ENCODE measurements at places on chromosomes 3 and 15.

- DNase-seq, result no peak
Observed at GRCh38 chr3:151356794-151357462, 27.6 kb upstream of the P2RY13 start.

- DNase-seq, result no peak
Observed at GRCh38 chr3:155339052-155339451, 45.6 kb upstream of the STRIT1 start.

GRCh38 chr3:8777978-8778267, 8.5 kb upstream of the OXTR start:
- no peak for DNase-seq

- no peak for DNase-seq
Observed at GRCh38 chr3:151816091-151816604, 2.2 kb downstream of the AADAC start.

DNA sequence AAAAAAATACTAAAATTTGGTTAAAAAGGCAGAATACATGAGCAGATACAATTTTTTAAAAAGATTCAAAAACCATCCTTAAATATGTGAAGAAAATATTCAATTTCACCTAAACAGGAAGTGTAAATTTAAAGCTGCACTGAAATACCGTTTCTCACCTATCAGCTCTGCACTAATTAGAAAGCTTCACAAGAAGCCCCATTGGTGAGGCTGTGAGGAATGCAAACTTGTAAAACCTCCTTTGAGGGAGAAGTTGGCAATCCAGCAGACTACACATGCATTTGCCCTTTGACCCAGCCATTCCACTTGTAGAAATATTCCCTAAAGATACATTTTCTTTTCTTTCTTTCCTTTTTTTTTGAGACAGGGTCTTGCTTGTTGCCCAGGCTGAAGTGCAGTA, 18.8 kb downstream of the BLM start:
- no peak for DNase-seq

GRCh38 chr3:16251316-16252085, 13.2 kb downstream of the DPH3 start:
- DNase-seq, result no peak

DNA sequence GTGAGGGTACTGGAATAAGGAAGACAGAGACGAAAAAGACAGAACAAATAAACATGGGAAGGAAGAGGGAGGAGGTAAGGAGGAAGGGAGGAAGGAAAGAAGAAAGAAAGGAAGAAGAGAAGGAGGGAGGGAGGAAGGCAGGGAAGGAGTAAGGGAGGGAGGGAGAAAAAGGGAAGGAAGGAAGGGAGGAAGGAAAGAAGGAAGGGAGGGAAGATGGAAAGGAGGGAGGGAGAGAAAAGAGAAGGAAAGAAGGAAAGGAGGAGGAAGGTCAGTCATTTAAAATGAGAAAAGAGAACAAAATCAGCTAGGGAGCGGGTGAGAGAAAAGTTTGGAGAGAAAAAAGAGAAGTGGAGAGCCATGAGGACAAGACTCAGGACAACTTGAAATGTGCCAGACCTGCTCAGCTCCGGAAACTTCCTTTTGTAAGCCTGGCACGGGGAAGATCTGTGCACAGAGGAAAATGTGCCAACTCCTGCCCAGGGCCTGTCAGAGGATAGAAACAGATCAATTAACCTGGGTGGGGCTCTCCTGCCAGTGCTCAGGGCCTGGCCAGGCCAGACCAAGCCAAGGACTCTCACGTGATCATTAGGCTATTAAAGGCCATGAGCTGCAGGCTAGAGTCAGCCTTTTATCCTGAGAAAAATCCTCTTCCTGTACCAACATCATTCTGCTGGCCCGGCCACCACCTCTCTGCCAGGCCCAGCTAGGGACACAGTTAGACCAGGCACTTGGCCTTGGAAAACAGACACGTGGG, 50.1 kb upstream of the BCL6 start:
- DNase-seq, result no peak

DNA sequence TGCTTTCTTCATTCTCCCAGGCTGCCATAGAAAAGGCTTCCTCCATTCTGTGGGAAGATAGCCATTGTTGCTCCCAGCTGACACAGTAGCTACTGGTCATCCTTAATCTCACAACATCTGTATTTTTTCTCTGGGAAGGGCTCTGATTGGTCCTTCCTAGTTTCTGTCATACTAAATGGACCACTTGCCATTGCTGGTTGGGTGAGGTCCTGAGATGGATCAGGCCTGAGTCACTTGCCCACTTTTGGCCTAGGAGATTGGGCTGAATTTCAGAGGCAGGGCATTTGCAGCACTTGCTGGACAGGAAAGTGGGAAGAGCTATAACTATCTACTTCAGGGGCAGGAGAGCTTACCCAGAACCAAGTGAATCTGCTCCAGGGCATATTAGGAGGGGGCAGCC, 106.5 kb upstream of the PROK2 start:
- no peak for DNase-seq

- no peak for DNase-seq
Observed at GRCh38 chr3:128497305-128498126, 4.5 kb upstream of the GATA2 start.

DNA sequence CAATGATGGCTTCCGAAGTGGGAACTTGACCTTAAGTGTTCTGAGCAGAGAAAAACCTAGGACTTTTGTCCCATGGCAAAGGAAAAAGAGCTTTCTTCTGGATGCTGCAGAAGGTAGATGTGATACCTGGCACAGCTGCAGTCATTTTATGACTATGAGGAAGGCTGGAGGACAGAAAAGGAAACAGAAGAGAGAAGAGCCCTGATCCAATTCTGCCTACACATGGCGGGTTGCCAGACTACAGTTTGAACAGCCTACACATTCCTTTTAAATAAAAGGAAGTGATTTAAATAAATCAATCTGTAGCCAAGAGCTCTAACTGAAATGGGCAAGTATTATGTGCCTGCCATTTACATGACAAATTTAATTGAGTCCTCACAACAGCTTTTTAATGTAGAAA, 43.6 kb upstream of the CHRNB4 start:
- DNase-seq, result no peak

GRCh38 chr15:66670175-66670574, 31.9 kb upstream of the SMAD6 start:
- DNase-seq, result no peak

DNA sequence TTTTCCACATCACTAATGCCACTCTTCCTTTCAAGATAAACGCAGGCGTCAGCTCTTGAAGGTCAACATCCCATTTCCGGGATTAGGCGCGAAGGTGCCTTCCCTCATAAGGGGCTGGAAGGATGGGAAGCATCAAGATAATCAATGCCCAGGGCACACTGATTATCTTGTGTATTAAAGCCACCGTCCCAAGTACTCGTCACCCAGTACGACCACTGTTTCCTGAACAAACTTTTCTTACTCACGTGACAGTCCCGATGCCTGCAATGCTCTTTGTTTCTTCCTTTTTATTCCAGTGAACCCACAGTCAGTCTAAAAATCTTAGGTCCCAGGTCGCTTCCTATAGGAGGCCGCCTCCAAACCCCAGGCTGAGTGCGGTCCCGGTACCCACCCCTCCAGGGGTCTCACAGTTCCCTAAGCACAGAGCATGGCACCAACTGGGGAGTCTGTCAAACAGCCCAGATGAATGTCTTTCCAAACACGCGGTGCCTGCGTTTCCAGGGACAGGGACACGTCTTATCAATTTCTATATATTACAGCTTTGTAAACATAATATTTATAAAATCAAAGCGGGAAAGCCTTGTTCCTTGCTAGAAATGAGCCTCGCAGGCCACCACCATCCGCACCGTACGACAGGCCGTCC, 589 bp downstream of the ANAPC13 start:
- DNase-seq, result no peak

GRCh38 chr3:124492824-124493223, 237.4 kb upstream of the UMPS start:
- DNase-seq, result no peak

DNA sequence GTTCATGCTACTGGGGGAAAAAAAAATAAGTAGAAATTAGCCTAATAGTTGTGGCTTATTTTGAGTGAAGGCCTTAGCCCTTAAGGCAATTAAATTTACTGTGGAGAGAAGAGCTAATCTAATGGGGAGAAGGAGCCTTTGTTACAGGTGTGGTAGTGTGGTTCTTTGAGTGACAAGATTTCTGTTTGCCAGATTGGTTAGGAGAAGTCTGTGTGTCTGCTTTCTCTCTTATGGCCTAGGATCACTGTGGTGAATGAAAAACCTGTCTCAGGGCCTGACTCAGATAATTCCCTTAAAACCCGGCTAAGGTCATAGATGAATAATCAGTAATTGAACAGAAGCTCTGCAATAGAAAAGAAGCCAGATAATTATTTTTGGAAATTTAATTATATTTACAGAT, 27.0 kb downstream of the OPA1 start:
- DNase-seq, result no peak

- no peak for DNase-seq
Observed at GRCh38 chr3:120450600-120451271, at the start of gene FSTL1. Gene FSTL1 (minus strand): TSS chr3:120450992. CDS start chr3:120450746, 246 bp downstream.

DNA sequence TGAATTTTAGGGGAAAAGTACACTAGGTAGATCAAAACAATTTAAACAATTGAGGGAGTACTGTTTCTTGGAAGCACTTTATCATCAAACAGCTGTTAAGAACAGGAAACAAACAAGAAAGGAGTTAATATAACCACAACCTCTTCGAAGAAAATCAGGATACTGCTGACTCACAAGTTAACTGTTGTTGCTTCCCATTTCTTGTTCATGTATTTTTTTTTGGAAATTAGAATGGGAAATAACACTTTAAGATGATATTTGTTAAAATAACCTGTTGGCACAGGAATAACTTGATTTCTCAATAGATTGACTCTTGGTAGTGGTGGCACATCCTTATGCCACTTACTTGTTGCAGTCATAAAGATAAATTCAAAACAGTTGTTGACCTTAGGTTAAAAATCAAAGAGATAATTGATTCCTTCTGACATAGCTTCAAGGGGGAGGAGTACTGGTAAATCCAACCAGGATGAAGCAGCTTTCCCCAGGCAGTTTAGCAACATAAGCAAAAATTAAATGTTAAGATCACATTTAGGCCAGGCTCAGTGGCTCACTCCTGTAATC, 3.3 kb downstream of the BNIP2 start:
- peak; percentile 56 for DNase-seq

GRCh38 chr3:143668924-143669790, 179.1 kb downstream of the SLC9A9 start:
- no peak for DNase-seq

GRCh38 chr3:100124201-100124761, 10.0 kb upstream of the FILIP1L start:
- no peak for DNase-seq

DNA sequence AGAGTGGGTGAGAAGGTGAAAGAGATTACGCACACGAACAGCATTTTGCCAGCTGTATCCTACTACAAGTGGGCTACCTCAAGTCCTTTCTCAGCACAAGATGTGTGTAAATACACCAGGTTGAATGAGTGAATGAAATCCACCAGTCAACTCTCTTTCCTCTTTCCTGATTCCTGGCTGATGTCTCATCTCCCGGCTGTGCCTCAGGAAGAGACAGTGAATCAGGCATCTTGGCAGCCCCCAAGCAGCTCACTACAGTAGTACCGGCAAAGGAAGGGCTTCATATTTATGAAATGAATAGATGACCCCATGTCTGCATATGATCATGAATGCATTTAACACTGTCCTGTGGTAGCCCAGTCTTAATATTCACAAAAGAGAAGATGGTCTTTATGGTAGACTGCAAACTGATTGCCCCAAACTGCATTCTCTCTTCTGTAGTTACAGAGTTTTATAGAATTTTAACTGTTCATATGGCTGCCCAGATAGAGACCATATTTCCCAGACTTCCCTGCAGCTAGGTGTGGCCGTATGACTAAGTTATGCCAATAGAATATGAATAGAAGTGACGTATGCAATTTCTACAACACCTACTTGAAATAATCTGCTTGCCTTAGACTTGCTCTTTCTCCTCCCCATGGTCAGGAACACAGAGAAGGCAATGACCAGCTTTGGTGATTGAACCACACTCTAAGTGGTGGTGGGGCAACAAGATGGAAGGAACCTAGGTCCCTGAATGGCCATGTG, 22.7 kb downstream of the MGLL start:
- no peak for DNase-seq

- no peak for DNase-seq
Observed at GRCh38 chr3:10395196-10395595, 74.3 kb upstream of the SEC13 start.

- DNase-seq, result no peak
Observed at GRCh38 chr15:72369964-72370363, 5.8 kb downstream of the HEXA start.

GRCh38 chr3:82354228-82354627, 592.8 kb upstream of the GBE1 start:
- no peak for DNase-seq

GRCh38 chr3:149198611-149199010, 23.0 kb downstream of the CP start:
- peak; percentile 32 for DNase-seq

DNA sequence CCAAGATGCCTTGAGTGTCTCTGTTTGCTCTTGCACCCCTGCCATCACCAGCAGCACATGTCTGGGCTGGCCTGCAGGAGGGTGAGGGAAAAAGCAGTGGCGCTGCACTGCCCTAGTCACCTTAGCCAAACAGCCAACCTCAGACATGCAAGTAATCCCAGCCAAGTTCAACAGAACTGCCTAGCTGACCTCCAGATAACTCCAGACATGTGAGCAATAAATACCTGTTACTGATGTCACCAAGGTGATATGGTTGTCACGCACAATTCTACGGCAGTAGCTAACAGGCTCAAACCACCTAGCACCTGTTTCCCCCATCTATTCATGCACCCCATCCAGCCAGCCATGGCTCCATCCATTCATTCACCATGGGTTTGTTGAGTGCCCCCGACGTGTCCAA, 99.9 kb downstream of the SRGAP3 start:
- DNase-seq, result no peak

Measured in HFF-Myc (cell line).